Activated CD8-positive, alpha-beta memory T cell treated with anti-CD3 and anti-CD28 coated beads, Interleukin-2, amount 50 U/mL, for 4 hours (primary cell): ENCODE measurements at places on chromosomes 2 and 18.

GRCh38 chr18:31274931-31275330 is 43.0 kb upstream of the DSG1 start:
- DNase-seq = no peak

- no peak for DNase-seq
Observed at GRCh38 chr2:70371753-70372152, 69.9 kb upstream of the FAM136A start.

- no peak for DNase-seq
Observed at GRCh38 chr2:177489719-177490301, 97.2 kb downstream of the AGPS start.

GRCh38 chr2:234444893-234445292 is 52.0 kb downstream of the ARL4C start:
- DNase-seq = peak; percentile 57

DNA sequence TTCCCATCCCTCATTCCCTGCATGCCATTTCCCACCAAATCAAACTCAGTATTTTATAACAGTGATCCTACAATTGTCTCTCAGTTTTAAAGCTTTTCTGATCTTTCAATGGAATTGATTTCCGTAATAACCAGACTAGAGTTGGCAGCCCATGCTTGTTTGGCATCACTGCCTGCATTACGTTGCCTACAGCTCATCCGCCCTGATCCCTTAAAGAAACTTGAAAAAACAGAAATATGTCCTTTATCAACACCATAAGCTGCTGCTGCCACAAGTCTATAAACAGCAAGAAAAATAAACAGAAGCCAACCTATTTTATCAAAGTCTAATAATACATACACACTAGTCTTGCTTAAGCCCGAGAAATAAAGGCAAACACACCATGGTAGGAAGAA is 331.0 kb downstream of the METTL4 start:
- DNase-seq = no peak

- DNase-seq = no peak
Observed at GRCh38 chr2:24779116-24779515, 14.1 kb downstream of the PTRHD1 start.

DNA sequence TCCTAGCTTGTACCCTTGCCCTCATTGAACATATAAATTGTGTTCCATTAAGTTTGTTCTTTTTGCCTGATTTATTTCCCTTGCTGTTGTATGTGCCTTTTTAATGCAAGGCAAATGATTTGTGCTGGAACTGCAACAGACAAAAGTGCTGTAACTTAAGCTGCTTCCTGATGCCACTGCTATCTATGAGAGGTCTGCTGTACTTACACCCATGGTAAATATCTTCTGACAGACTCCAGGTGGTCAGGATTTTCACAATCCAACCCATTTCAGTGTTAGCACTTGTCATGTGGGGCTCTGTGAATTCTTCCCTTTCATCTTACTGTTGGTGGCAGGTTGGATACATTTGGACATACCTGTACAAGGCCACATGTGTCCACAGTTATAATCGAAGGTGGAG is 63.5 kb downstream of the ARHGAP15 start:
- no peak for DNase-seq

GRCh38 chr18:56096861-56097260 is 508.9 kb upstream of the TCF4 start:
- DNase-seq = no peak

- no peak for DNase-seq
Observed at GRCh38 chr2:55887901-55888624, 35.5 kb downstream of the EFEMP1 start.

DNA sequence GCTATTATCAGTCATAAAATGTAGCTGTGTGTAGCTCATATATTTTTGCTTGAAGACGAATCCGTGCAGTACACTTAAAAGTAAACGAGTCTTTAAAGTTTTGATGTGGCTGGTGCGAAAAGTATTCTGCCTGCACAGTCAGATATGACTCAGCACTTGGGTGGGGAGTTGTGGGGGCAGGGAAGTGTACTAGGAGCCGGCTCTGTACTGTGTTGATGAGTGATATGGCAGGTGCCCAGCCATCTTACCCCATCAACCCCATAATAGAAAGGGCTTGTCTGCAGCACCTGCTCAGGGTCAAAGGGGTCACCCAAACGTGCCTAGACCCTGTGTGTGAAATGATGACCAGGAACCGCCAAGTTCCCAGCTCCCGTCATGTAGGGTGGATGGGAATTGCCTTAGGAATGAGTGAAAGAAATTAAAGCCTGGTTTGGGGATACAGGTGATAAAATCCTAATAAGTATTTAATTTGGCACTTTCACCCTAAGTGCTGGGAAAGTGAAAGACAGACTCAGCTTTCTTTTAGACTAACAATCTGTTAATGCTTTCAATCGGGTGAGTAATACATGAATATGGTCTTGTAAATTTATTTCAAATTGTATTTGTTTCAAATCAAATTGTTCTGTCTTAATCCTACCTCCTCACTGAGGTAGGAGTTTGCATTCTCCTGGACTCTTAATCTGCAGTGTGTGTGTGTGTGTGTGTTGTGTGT is 48.0 kb downstream of the BCL2L11 start:
- peak; percentile 65 for DNase-seq

DNA sequence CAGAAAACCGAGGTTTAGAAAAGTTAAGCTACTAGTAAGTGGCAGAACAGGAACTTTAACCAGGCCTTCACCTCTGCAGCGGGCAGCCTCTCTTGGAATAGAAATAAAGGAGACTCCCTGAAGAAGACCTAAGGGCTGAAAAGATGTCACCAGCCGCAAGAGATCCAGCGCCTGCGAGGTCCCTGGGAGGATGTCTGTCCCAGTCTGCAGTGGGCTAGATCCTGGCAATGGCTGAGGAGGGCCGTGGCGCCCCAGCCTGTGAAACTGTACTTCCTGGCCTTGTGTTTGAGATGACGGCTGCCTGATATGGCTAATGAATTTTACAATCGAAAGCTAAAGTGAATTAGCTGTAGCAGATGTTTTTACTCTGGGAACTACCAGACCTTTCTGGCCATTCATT is 300.6 kb upstream of the SALL3 start:
- no peak for DNase-seq

- DNase-seq = peak; percentile 58
Observed at GRCh38 chr2:70083344-70084156, 3.7 kb upstream of the PCBP1 start.

- no peak for DNase-seq
Observed at GRCh38 chr2:11483806-11484617, 18.1 kb upstream of the E2F6 start.

GRCh38 chr2:176763851-176764404 is 448.7 kb upstream of the HNRNPA3 start:
- DNase-seq = no peak

DNA sequence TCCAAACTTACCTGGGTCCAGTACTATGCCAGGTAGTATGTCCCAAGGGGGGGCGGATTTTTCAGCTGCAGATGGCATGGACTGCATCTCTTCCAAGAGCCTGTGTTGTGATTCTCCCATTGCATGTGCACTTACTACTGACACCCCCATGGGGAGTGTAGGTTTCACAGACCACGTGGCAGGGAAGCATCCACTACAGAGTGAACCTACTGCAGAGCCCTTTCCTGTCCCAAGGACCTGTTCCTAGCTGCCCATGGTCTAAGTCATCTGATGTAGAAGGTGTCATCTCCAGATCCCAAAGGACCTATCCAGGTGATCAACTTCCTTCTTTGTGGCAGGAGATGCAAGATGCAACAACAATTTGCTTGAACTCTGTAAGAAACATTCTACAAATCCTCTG is 9.9 kb upstream of the SULT1C3 start:
- no peak for DNase-seq

DNA sequence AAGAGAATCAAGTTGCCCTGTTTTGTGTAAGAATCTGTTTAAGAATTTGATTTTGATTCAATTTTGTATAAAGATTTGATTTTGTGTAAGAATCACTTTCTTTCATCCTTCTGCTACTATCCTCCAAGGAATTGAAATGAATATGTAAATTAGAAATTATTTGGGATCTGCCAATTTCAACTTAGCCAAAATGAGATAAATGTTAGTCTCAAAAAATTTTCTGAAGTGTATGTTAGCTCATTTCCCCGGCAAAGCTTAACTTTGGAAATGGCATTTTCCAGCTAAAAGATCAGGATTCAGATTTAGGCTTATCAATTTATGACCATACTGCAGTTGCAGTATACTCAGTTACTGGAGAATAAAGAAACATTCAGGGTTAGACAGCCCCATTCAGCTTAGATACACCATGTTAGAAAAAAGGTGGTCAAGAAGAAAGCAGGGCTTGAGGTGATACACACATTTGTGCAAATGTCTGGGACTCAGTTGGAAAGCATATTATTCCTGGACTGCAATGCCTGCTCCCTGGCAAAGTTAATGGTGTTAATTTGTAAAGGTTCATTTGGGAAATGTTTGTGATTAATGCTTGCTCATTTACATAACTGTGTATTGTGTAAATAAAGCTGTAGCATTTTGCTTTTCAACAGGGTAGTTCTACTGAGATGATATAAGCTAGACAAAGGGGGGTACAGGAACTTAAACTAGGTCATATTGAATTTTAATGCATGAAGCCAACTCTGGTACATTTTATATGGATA is 247.8 kb upstream of the SESTD1 start:
- no peak for DNase-seq

- no peak for DNase-seq
Observed at GRCh38 chr2:136221026-136221425, 103.1 kb upstream of the CXCR4 start.

- no peak for DNase-seq
Observed at GRCh38 chr2:140814141-140814540, 1316.7 kb downstream of the LRP1B start.

- no peak for DNase-seq
Observed at GRCh38 chr2:164694275-164694695, 73.0 kb upstream of the GRB14 start.
